NCI-H1930 (cell line): ENCODE measurements at places on chromosomes 5 and 9.

- no peak for DNase-seq
Measured at GRCh38 chr9:13896047-13896446, 417.9 kb downstream of the NFIB start.

DNA sequence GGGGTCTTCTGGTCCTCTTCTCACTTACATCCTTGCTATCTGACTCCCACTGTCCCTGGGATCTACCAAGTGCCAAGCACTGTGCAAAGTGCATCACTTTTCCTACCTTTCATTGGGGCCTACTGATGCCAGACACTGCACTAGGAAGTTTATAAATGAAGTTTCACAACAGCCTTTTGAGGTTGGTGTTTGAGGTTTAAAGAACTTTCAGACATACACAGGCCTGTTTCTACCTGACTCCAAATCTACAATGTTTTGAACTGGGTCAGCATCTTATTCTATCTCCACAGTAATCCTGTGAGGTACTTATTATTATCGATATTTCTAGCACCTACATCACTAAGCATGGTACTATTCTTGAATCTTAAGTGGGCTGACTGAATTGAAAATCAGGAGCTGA is 227.7 kb downstream of the ZSWIM6 start:
- no peak for DNase-seq

DNA sequence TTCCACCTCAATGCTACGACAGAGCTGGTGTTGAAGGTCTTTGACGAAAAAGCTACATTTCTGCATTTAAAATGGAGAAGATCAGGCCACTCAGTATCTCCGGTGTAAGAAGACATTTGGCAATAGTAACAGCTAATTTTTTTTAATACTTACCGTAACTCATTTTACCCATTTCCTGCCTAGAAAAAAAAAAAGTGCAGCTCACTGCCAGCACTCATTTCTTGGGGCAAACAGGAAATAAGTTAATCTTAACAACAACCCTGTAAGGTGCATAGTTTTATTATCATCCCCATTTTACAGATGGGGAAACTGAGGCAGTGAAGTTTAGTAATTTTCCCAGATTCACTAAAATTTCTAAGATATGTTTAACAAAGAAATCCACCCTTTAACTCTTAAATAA is 27.4 kb upstream of the KCNMB1 start:
- DNase-seq: no peak

GRCh38 chr5:59143926-59144333 is 561.1 kb downstream of the RAB3C start:
- no peak for DNase-seq

GRCh38 chr9:123940721-123941523 is 11.0 kb upstream of the DENND1A start:
- no peak for DNase-seq

GRCh38 chr9:119938871-119939270 is 569.6 kb upstream of the BRINP1 start:
- DNase-seq: no peak

- DNase-seq: no peak
Measured at GRCh38 chr9:38441347-38442085, 17.3 kb upstream of the IGFBPL1 start.

- no peak for DNase-seq
Measured at GRCh38 chr5:40383749-40384651, 295.7 kb upstream of the PTGER4 start.

GRCh38 chr5:73178265-73178664 is 5.3 kb downstream of the TMEM174 start:
- DNase-seq: no peak

DNA sequence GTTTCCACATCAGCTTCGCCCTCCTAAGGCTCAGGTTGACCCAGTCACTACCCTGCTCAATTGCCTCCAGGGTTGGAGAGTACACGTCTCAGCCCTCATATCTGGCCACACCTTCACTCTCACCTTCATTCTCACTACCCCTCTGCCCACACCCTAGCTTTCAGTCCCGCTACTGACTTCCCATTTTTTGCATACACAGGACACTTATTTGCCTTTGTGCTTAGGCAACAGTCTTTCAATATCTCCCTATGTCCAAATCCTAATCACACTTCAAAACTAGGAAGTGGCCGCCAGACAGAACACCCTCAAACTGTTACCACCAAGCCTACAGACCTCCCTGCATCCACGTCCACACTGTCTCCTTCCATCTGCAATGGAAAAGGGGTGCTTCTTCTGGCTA is 10.9 kb downstream of the MCTP1 start:
- DNase-seq: no peak

DNA sequence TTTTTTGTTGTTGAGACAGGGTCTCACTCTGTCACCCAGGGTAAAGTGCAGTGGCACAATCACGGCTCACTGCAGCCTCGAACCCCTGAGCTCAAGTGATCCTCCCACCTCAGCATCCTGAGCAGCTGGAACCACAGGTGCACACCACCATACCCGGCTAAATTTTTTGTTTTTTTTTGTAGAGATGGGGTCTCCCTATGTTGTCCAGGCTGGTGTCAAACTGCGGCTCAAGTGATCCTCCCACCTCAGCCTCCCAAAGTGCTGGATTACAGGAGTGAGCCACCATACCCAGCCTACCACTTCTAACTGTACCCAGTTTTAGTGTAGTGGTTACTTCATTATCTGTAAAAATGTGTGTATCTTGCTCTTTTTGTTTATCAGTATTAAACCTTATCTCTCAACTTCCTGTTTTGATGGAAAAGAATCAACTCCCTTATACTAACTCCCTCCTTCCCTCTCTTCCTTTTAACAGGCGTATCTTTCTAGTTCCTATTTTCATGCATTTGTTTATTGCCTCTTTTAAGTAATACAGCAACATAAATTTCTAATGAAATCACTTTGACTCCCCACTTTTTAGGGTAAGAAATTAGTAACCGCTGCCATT is 33.1 kb downstream of the GRAMD2B start:
- no peak for DNase-seq

- DNase-seq: no peak
Measured at GRCh38 chr5:13814301-13814700, 130.2 kb downstream of the DNAH5 start.

DNA sequence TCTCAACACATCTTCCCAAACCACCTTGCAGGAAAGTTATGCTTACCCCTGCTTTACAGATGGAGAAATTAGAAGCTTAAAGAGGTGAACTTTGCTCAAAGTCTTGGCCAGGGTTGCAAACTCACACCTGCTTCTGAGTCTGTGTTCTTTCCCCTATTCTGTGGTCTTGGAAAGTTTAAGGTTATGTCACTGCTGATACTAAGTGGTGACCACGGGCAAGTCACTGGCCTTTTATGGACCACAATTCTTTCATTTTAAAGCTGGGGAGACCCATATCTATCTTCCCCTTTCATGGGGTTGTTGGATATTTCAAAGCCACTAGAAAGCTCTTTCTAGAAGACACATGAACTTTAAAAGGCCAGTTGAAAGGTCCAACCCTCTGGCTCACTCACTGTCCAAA is 95.4 kb upstream of the KLF4 start:
- DNase-seq: no peak

DNA sequence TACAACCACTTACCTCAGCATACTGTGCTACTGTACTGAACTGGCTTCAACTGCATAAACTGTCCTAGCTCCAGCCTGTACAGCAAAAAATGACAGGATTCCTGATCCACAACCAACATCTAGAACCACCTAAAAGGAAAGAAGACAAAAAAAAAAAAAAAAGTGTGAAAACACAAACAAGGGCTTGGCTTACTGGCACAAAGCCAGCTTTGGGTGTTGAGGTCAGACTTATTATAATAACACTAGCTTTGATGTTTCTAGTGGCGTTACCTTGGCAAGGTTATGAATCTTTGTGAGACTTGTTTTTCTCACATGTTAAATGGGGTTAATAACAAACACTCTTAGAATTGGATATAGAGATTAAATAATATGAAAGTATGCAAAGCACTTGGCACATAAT is 148.5 kb upstream of the PUM3 start:
- no peak for DNase-seq

GRCh38 chr5:159929176-159929575 is 12.9 kb downstream of the ADRA1B start:
- no peak for DNase-seq

- DNase-seq: no peak
Measured at GRCh38 chr9:74133921-74134320, 363.2 kb upstream of the RORB start.

GRCh38 chr9:21121079-21121478 is 20.6 kb downstream of the IFNW1 start:
- no peak for DNase-seq

GRCh38 chr9:96062854-96063253 is 187.4 kb downstream of the ERCC6L2 start:
- no peak for DNase-seq

DNA sequence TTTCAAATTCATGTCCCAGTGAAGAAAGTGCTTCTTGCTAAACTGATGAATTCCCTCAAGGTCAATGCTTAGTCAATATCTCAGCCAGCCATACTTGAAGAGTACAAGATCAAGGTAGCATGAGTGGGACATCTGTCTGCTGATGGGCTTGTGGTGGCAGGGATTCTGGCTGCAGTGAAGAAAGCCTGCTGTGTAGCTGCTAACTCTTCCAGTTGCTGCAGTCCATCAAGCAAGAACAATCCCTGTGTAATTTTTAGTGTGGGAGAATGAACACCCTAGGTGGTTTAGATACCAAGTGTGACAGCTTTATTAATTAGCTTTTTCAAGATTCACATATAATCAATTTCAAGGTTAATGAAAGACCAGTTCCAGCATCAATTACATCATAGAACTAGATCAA is 443.9 kb downstream of the TAF11L14 start:
- no peak for DNase-seq

GRCh38 chr5:145835848-145836239 is 702 bp upstream of the PRELID2 start:
- DNase-seq: no peak

GRCh38 chr9:124849801-124850200 is 3.5 kb upstream of the WDR38 start:
- no peak for DNase-seq

GRCh38 chr5:10611290-10611689 is 47.4 kb downstream of the ANKRD33B start:
- DNase-seq: no peak

- no peak for DNase-seq
Measured at GRCh38 chr9:114759512-114760341, 46.1 kb downstream of the TNFSF15 start.

- no peak for DNase-seq
Measured at GRCh38 chr5:1011741-1012312, 3.2 kb downstream of the NKD2 start.

- no peak for DNase-seq
Measured at GRCh38 chr5:43839218-43839617, 236.2 kb downstream of the NNT start.

DNA sequence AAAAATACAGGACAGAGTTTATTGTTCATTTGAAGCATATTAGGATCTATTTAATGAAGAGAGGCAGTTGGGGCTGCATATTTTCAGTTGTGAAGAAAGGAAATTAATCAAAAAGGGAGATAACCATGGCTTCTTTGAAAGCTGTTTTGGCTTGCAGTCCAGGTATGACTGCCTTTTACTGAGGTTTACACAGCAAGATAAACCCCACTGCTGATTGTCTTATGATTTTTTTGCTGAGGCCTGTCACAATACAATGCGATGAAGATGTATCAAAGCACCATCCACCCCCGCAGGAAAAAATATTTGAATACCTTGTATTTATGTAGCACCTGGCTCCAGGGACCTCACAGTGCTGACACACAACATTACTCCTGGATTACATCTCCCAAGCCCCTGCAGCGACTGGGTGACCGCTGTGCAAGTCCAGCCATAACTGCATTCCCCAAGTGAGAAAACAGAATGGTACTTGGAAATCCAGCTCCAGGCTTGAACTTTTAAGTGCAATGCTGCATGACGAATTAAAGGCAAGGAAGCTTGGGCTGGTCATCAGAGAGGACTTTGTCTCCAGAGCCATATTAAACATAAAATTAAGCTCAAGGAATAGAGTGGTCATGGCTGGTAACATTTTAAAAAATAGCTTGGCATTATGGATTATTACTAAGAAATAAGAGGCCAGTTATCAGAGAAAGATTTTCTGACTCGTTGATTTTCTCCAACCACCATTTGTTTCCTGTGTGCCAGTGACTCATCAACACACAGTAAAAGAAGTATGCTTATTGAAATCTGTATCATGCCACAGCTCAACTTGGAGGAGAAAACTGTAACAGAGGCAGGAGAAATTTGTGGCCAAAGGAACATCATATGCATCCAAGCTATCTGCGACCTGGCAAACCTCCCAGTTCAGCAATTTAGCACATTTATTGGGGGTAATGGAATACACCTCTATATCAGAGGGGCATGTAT is 374.2 kb downstream of the MAN2A1 start:
- DNase-seq: no peak

GRCh38 chr5:97979740-97980139 is 793.7 kb upstream of the RGMB start:
- DNase-seq: no peak
